ENCODE measurements at places on chromosomes 6 and 20. TPM values are rescaled to one million over a fixed set of nuclear protein-coding genes. Genes with fewer than 3 reads are reported as not detected.

NKAIN2 gene
- not detected for polyA plus RNA-seq

DNA sequence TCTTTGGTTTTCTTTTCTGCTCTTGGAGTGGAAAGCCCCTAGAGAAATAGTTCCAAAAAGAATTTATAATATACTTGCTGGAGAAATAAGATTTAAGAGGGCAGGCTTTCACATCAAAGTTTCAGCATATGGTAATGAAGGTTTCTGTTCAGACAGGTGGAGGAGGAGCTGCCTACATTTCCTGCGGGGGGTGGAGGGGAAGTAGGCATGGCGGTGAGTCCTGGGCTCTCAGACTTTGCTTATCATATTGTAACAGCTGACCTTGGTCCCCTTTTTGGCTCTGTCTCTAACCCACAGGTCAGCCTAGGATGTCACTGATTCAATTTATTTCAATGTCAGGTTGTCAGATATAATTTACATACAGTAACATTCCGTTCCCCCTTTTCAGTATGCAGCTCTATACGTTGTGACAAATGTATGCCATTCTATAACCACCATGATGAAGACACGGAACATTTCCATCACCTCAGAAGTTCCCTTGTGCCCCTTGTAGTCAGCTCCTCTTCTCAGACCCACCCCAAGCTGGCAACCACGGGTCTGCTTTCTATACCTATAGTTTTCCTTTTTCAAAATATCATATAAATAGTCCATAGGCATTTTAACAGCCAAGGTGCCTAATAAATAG, 77.6 kb upstream of the GGTLC1 start:
- peaks cover 3% of the 10 kb centered on the region for H3K36me3 ChIP-seq
- no peak overlapping the region for H3K27ac ChIP-seq
- no peak overlapping the region for H3K4me3 ChIP-seq
- no peak for DNase-seq
- H3K4me1 ChIP-seq, result peaks cover 6% of the 10 kb centered on the region
- H3K27me3 ChIP-seq, result peaks cover 8% of the 10 kb centered on the region

DNA sequence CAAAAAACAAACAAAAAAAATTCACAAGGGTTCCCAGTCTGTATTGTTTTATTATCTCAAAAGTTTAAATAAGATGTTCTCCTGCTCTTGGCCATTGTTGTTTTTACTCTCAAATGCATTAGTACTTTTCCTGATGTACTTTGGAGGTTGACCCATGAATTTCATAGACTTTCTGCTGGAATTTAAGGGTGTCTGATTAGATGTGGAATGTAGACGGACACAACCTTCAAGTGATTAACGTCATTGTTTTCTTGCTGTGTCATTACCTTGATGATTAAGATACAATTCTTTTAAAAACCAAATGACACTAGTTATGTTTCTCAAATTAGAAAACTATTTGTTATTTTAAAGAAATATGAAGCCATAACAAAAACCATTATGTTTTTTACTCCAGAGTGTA, 421.4 kb upstream of the RUNX2 start:
- no peak for DNase-seq
- H3K27me3 ChIP-seq, result no peaks in the 10 kb centered on the region
- H3K4me1 ChIP-seq, result no peaks in the 10 kb centered on the region
- H3K36me3 ChIP-seq, result no peaks in the 10 kb centered on the region
- H3K27ac ChIP-seq, result no peak overlapping the region

DNA sequence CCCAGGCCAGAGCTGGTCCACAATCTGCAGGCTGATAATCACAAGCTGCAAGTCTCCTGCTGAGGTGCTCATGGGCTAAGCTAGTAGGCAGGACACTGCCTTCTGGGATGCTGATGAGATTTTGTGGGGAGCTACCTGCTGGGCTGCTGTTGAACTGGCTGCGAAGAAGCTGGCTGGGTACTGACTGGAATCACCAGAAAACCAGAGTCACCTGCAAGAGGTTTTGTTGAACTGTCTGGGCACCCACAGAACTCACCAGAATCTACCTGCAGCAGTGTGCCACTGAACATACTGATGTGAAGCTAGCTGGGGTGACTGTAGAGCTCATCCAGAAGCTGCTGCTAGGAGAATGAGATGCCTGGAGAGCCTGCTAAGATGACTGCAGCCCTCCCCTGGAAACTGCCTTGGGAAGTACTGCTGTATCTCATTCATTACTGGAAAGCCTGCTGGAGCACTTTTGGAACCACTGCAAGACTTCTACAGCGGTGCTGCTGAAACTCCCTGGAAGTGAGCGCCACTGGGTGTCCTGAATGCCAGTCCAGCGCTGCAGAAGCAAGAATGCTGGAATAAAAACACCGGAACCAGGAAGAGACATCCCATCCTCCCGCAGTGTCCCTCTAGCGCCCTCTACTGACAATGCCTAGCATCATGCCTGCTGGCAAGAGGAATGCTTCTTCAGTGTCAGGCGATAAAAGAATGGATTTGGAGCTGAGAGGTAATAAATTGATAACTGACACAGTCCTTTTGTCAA, 64.9 kb upstream of the ARHGAP18 start:
- peaks cover 25% of the 10 kb centered on the region for H3K27me3 ChIP-seq
- H3K4me3 ChIP-seq, result no peak overlapping the region
- H3K4me1 ChIP-seq, result no peaks in the 10 kb centered on the region
- H3K27ac ChIP-seq, result no peak overlapping the region

GRCh38 chr6:53758496-53758895, 36.3 kb upstream of the LRRC1 start:
- no peaks in the 10 kb centered on the region for H3K4me1 ChIP-seq
- no peak for DNase-seq
- H3K27me3 ChIP-seq, result no peaks in the 10 kb centered on the region

- no peak overlapping the region for H3K27ac ChIP-seq
- H3K27me3 ChIP-seq, result peaks cover 53% of the 10 kb centered on the region
- H3K36me3 ChIP-seq, result no peaks in the 10 kb centered on the region
- DNase-seq, result no peak
Measured at GRCh38 chr6:33236328-33236727, 28.0 kb downstream of the RING1 start.

DNA sequence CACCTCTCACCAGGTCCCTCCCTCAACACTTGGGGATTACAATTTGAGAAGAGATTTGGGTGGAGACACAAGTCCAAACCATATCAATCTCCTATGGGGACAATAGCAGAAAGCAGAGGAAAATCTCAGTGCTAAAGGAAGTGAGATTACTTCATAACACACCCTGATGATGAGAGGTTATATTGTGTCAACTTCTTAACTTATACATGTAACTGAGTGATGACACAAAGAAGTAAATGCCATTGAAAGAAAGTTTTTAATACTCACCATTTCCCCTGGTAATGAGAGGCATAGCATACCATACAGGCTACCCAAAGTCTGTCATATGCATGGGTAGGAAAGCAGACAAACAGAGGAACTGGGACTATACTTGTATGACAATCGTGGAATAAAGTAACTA, 137.2 kb downstream of the MMUT start:
- DNase-seq, result no peak
- no peaks in the 10 kb centered on the region for H3K36me3 ChIP-seq
- no peaks in the 10 kb centered on the region for H3K4me1 ChIP-seq
- H3K27me3 ChIP-seq, result peaks cover 4% of the 10 kb centered on the region
- H3K4me3 ChIP-seq, result no peak overlapping the region

ZNF165 gene
- polyA plus RNA-seq, result 4.8 TPM

GRCh38 chr20:51715163-51715855, 52.9 kb downstream of the ATP9A start:
- H3K27ac ChIP-seq, result no peak overlapping the region
- no peaks in the 10 kb centered on the region for H3K4me1 ChIP-seq
- no peaks in the 10 kb centered on the region for H3K36me3 ChIP-seq
- H3K4me3 ChIP-seq, result no peak overlapping the region
- H3K27me3 ChIP-seq, result peaks cover 20% of the 10 kb centered on the region

ACTL10 gene
- polyA plus RNA-seq, result 4.6 TPM

DNA sequence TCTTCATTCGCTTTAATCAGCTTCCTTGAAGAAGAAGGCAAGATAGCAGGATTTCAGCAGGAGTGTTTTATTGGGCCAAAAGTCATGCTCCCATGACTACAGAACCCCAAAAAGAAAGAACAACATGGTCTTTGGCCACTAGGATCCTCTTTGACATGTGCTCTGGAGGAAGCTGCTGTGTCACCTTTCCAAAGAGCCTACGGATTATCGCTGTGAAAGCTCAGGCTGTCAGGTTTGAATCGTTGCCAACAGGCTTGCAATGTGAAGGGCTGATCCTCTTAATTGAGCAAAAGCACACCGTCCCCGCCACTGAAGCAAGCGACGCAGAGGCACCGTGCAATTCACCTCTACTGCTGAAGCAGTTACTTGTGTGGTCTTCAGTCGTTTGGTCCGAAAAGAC, 29.0 kb downstream of the MYLIP start:
- DNase-seq, result no peak
- H3K4me3 ChIP-seq, result no peak overlapping the region
- H3K4me1 ChIP-seq, result no peaks in the 10 kb centered on the region
- no peaks in the 10 kb centered on the region for H3K27me3 ChIP-seq
- H3K27ac ChIP-seq, result no peak overlapping the region
- peaks cover 40% of the 10 kb centered on the region for H3K36me3 ChIP-seq

DNA sequence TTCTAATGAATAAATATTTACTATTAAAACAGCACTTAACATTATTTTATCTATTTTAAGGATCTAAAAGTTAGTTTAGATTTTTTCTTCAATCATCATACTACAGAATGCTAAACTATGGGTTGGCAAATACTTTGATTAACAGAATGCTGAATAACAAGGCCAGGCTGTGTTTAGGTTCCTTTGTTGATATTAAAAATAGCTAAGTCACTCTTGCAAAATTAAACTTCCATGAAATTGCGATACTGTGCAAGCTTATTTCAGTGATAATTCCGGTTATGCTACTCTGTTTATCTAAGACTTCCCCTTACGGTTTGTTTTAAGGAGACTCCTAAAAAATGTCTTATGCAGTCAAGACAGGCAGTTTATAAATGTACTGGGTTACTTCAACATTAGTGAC, 2.8 kb downstream of the RNF24 start:
- no peaks in the 10 kb centered on the region for H3K27me3 ChIP-seq
- DNase-seq, result no peak
- H3K36me3 ChIP-seq, result no peaks in the 10 kb centered on the region
- no peak overlapping the region for H3K4me3 ChIP-seq

GRCh38 chr6:16392010-16392409, 153.6 kb downstream of the GMPR start:
- no peak overlapping the region for H3K27ac ChIP-seq
- H3K4me3 ChIP-seq, result no peak overlapping the region
- no peaks in the 10 kb centered on the region for H3K27me3 ChIP-seq
- DNase-seq, result no peak
- H3K36me3 ChIP-seq, result no peaks in the 10 kb centered on the region

- H3K27me3 ChIP-seq, result no peaks in the 10 kb centered on the region
- H3K27ac ChIP-seq, result peak overlapping the region; percentile 79
- no peak overlapping the region for H3K4me3 ChIP-seq
- peaks cover 24% of the 10 kb centered on the region for H3K4me1 ChIP-seq
- H3K36me3 ChIP-seq, result no peaks in the 10 kb centered on the region
- no peak for DNase-seq
Measured at GRCh38 chr6:15626878-15627674, 35.8 kb downstream of the DTNBP1 start.

DNA sequence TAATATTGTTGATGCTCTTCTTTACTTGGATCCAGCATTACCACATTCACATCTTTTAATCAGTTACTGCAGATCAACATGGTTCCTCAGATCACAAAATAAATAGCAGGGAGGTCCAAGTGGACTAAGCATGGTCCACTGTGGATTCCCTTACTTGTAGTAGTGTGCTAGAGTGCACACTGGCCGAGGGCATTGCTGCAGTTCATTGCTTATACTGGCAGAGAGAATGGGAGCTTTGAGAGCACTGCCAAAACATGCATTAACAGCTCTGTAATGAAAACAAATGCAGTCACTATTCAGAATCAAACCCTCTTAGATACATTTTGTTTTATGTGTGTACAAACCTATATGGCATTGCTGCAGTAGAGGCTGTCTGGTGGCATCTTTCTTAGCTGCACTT, 471.5 kb downstream of the CD109 start:
- no peaks in the 10 kb centered on the region for H3K4me1 ChIP-seq
- H3K36me3 ChIP-seq, result no peaks in the 10 kb centered on the region
- H3K4me3 ChIP-seq, result no peak overlapping the region

APOM gene
- 14.2 TPM for polyA plus RNA-seq

NMBR gene
- polyA plus RNA-seq, result not detected

- no peak for DNase-seq
- H3K36me3 ChIP-seq, result no peaks in the 10 kb centered on the region
- no peak overlapping the region for H3K4me3 ChIP-seq
Measured at GRCh38 chr20:6838181-6838826, 70.8 kb downstream of the BMP2 start.

TSHZ2 gene
- not detected for polyA plus RNA-seq

DNA sequence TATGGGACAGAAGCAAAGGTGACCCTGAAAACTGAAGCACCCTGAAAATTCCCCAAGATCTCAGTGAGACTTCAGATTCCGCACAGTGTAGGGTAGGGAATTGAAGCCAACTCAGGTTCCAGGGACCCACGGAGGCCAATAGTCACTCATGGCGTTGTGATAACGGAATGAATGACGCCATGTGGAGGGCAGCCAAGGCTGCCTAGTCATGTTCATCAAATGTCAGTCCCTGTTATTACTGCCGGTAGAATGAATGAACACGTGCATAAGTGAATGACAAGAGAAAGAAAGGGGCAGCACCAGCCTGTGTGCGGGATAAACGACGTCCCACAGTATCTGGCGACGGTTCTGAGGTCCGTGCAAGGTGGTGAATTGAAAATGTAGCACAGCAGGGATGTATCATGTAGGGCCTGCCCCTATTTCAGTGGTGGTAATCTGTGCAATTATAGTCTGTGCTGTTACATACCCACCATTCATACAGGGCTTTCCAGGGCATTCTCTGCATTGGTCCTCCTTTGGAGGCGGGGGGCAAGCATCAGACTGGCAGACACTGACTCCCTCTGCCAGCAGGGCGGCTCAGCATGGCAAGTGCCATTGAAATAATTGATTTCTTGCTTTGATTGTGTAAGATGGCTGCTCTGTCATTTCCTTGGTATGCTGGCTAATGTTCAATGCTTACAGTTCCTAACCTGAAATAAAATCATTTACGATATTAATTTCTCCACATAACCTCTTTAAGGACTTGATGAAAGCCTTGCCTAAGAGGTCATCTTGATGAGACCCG, 386.9 kb downstream of the CDH4 start:
- no peaks in the 10 kb centered on the region for H3K4me1 ChIP-seq
- H3K27ac ChIP-seq, result no peak overlapping the region
- no peak overlapping the region for H3K4me3 ChIP-seq
- H3K36me3 ChIP-seq, result no peaks in the 10 kb centered on the region
- peaks cover 6% of the 10 kb centered on the region for H3K27me3 ChIP-seq
- no peak for DNase-seq

WFDC2 gene
- polyA plus RNA-seq, result not detected

GRCh38 chr6:52333840-52334200, 28.1 kb upstream of the PAQR8 start:
- no peak for DNase-seq
- no peaks in the 10 kb centered on the region for H3K27me3 ChIP-seq
- no peaks in the 10 kb centered on the region for H3K36me3 ChIP-seq
- no peak overlapping the region for H3K4me3 ChIP-seq
- peak overlapping the region; percentile 29 for H3K27ac ChIP-seq
- peaks cover 23% of the 10 kb centered on the region for H3K4me1 ChIP-seq

- no peak overlapping the region for H3K4me3 ChIP-seq
- no peak for DNase-seq
- H3K36me3 ChIP-seq, result no peaks in the 10 kb centered on the region
- no peak overlapping the region for H3K27ac ChIP-seq
- no peaks in the 10 kb centered on the region for H3K27me3 ChIP-seq
- no peaks in the 10 kb centered on the region for H3K4me1 ChIP-seq
Measured at GRCh38 chr20:25300496-25301170, 52.7 kb downstream of the PYGB start.

- H3K4me3 ChIP-seq, result no peak overlapping the region
- peaks cover 35% of the 10 kb centered on the region for H3K36me3 ChIP-seq
- peaks cover 5% of the 10 kb centered on the region for H3K4me1 ChIP-seq
- H3K27ac ChIP-seq, result no peak overlapping the region
- H3K27me3 ChIP-seq, result no peaks in the 10 kb centered on the region
Measured at GRCh38 chr6:157158897-157159296, 164.4 kb downstream of the TMEM242 start.

All from naive B cell (primary cell).